ENCODE measurements at places on chromosomes 4 and X.

GRCh38 chrX:124726881-124727280 lies 380.5 kb downstream of the SH2D1A start:
- no peak for DNase-seq

DNA sequence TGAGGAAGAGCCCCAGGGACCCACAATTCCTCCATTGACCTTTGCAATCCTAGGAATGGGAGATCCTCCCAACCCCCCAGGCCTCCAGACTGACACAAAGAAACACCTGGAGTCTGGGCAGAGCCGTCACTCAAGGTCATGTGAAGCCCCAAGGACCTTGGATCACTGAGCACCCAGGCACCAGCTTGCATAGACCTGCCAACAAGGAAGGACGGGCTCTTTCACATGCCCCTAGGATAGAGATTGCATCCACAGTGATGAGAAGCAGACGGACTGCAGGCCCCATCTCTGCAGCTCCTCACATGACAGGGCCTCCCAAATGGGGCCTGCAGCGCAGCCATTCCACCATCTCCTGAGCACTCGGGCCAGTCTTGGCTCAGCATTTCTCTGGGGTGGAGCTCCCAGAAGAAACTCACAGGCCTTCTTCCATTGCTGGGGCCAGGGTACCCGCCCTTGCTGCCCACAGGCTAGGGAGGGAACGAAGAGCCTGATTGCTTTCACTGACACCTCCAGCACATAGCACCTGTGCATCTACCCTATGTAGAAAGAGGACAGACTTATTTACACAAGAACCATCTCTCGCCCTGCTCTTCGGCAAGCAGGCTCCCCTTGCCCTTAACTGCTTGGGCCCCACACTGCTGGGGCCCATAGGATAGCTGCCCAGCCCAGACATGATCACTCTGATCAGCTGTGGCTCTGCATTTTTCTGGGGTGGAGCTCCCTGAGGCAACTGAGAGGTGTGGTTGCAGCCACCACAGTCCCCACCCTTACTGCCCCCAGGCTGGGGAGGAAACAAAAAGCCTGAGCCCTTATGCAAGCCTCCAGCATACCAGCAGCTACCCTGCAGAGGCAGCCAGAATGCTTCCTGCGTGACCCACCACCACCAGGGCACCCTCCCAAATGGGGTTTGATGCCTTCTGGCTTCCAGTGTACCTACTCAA lies 185.7 kb upstream of the ZCCHC13 start:
- peak; percentile 75 for DNase-seq

GRCh38 chrX:79325263-79325958 lies 41.7 kb downstream of the ITM2A start:
- peak; percentile 59 for DNase-seq

- DNase-seq, result no peak
Measured at GRCh38 chr4:163263606-163264005, 68.8 kb downstream of the NPY1R start.

DNA sequence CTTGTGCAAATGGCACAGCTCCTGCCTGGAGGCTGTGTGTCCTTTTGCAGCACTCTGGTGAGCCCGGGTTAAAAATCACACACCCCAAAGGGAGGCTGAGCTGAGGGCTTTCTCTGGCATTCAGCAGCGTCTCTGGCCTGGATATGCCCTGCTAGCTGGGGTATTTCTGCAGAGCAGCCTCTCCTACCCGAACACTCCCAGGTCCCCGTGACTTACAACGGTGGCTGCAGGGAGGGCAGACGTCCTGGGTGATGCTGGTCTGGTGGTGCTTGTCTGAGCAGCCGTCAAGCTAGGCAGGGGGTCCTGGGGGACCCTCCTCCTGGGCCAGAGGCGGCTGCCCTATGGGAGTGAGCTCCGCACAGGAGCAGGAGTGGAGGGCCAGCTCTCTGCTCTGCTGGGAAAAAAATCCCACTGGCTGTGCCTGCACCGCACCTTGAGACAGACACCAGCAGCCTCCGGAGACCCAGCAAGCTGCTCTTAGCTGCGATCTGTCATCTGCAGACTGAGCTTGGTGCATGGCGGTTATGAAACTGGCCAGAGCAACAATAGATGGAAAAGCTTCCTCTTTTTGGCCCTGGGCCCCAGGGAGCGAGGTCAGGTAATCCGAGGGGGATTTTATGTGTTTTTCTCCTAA lies 41.3 kb upstream of the ASMTL start:
- peak; percentile 56 for DNase-seq

GRCh38 chr4:53688186-53688790 lies 97.0 kb upstream of the LNX1 start:
- peak; percentile 76 for DNase-seq

GRCh38 chrX:51406688-51407519 lies 74.3 kb downstream of the NUDT10 start:
- DNase-seq, result no peak

- DNase-seq, result no peak
Measured at GRCh38 chr4:105543881-105544280, 8.5 kb upstream of the ARHGEF38 start.

- no peak for DNase-seq
Measured at GRCh38 chrX:12894074-12895030, 12.1 kb upstream of the TLR8 start.

GRCh38 chr4:34043131-34043530 lies 2201.2 kb downstream of the ARAP2 start:
- DNase-seq, result no peak

DNA sequence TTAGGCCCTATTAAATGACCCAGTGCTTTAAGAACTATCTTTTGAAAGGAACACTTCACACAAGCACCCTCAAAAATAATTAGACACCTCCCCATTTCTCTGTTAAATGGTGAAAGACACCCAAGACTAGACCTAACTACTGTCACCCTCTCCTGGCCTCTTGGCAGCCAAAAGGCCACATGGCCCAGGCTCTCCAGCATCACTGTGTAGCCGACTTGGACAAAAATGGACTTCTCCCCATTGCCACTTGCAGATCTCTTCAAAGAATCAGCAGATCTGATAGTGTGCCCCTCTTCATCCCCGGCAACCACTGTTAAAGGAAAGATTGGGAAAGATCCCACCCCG lies 2.0 kb downstream of the MID1IP1 start:
- DNase-seq, result no peak

- no peak for DNase-seq
Measured at GRCh38 chr4:134178706-134179105, 22.9 kb downstream of the PABPC4L start.

- no peak for DNase-seq
Measured at GRCh38 chr4:156870861-156871260, 100.7 kb downstream of the PDGFC start.

DNA sequence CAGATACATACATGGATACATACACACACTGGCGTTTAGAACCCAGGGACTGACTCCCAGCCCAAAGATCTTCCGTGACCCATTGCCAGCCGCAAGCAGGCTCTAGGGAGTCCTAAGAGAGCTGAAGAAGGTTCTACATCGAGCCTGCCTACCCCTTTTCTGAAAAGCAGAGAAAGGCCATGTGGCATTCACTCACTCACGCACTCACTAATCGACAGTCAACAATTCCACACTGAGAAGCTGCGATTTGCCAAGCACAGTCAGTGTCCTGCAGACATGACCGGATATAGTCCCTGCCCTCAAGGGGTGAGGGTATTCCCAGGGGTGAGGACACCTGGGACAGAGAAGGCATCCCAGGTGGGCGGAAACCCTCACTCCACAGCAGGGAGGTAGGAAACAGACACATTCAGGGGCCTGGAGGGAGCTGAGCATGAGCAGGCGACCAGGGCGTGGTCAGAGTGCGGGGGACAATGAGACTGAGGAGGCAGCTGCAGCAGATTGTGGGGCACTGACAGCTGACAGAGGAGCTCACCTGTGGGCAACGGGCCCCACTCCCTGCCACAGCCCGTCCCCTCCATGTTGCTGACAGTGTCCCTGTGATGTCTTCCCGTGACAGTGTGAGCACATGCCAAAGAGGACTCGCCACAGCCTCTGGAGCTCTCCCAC lies 13.2 kb upstream of the MAN2B2 start:
- no peak for DNase-seq

DNA sequence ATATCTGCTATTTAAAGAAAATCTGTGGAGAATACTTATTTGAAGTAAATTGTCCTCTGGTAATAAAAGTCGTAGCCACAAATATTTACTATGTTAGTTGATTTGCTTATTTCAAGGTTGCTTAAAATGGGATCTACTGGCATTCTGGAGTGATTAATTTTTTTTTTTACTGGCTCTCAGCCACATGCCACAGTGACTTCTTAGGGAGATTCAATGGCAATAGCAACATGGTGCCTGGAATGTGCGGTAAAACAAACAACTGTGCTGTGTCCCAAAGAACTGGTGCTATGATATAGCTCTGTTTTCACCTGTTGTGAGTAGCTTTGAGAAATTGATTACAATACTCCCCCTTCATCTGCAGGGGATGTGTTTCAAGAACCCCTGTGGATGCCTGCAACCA lies 324.3 kb downstream of the GPAT3 start:
- no peak for DNase-seq

GRCh38 chr4:133929531-133930239 lies 271.9 kb downstream of the PABPC4L start:
- DNase-seq, result no peak

GRCh38 chr4:5203309-5203992 lies 152.2 kb downstream of the STK32B start:
- no peak for DNase-seq

- no peak for DNase-seq
Measured at GRCh38 chr4:81314897-81315470, 100.0 kb upstream of the PRKG2 start.

DNA sequence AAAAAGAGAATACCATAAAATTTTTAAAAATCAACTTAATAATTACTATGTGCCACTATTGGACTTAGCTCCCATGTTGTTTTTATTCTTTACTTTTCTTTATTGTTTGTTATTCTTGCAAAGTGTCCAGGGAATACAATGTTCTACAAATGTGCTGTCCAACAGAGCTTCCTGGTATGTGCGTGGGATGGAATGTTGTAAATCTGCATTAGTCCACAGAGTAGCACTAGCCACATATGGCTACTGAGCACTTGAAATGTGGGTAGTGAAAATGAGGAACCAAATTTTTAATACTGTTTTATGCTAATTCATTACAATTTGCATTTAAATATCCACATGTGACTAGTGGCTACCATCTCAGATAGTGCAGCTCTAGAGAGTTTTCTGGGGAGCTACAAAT lies 14.3 kb upstream of the CORIN start:
- no peak for DNase-seq

DNA sequence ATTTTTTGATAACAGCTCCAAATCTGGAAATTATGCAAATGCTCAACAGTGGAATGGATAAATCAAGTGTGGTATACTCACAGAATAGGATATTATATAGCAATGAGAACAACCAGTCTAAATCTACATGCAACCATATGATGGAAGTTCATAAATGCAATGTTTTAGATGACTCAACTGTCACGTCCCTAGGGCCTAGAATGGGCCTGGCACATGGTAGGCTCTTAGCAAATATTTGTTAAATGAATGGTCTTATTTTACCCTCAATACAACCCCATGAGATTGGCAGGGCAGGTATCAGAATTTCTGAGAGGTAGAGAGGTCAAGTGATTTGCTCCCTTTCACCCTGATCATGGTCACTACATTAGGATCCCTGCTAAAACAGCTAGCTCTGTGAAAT lies 14.6 kb upstream of the NKX3-2 start:
- DNase-seq, result no peak

DNA sequence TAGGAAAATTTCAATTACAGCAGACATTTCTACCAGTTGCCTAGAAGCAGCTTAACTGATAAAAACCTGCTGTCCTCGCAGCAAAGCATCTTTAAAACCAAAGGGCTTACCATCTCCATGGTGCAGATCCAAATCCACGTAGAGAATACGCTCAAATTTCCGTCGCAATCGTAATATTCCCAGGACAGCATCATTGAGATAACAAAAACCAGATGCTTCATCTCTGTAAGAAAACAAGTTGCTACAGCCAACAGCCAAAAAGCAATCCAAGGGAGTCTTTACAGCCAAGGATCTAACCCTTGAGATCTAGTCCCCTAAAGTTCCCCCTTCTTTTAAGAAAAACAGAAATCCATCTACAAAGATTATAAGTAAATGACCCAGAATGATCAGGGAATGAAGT lies 77.6 kb downstream of the HDAC8 start:
- DNase-seq, result no peak

DNA sequence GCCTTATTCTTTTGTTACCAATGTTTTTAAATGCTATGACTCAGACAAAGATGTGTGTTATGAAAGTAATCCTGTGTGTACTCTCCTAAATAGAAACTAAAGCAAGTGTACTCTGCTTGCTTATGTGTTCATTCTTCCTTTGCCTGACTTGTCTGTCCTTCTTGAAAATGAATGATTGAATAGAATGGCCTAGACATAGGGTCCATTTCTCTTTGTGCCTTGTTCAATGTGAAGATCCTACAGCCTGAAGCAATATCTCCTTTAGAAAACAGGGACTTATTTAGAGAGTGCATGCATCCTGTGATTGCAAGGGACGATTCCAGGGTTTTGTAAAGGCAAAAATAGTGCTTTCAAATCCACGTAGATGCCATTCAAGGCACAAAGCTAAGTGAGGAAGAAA lies 343.6 kb upstream of the TACR3 start:
- DNase-seq, result no peak

DNA sequence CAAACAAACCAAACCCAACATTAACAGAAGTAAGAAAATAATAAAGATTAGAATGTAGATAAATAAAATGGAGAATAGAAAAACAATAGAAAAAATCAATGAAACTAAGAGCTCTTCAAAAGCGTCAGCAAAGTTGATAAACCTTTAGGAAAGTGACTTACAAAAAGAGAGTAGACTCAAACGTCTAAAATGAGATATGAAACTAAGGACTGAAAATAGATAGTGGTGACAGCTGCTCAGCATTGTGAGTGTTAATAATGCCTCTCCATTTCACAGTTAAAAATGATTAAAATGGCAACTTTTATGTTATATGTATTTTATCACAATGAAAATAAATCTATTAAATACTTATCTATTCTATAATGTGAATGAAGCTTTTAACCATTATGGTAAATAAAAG lies 125.7 kb upstream of the CPXCR1 start:
- no peak for DNase-seq

- peak; percentile 97 for DNase-seq
Measured at GRCh38 chr4:155758481-155759371, at the start of gene GUCY1B1. GUCY1B1 (plus strand) TSS chr4:155759021; CDS start chr4:155759141, 120 bp downstream.

GRCh38 chr4:119113033-119113655 lies 22.5 kb upstream of the MYOZ2 start:
- no peak for DNase-seq

- no peak for DNase-seq
Measured at GRCh38 chr4:31411565-31411964, 691.4 kb downstream of the PCDH7 start.

DNA sequence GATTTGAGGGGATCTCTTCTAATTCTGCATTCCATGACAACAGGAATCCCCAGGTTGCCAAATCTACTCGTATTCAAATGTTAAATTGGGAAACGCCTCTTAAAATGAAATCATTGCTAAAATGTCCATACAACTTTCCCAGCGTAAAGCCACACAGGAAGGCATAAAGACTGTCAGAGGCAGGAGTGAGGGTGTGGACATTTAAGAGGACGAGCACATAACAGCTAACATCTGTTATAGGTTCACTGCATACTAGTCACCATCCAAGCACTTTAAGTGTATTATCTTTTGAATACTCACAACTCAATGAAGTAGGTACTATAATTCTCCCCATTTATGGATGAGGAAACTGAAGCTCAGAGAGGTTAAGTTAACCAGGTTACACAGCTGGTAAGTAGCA lies 35.6 kb downstream of the ATG4A start:
- no peak for DNase-seq

All from islet precursor cell (in vitro differentiated cells).